ENCODE measurements at places on chromosomes 1 and 21.

- no peak for DNase-seq
These were observed 40.3 kb upstream of the TRIM45 start for GRCh38 chr1:117161887-117162286.

GRCh38 chr1:212218911-212219310 is 66.3 kb upstream of the PPP2R5A start:
- DNase-seq, result peak; percentile 13

GRCh38 chr1:59878370-59878769 is 48.2 kb downstream of the CYP2J2 start:
- DNase-seq, result no peak

GRCh38 chr1:231416901-231417300 is 5.2 kb downstream of the EGLN1 start:
- no peak for DNase-seq

DNA sequence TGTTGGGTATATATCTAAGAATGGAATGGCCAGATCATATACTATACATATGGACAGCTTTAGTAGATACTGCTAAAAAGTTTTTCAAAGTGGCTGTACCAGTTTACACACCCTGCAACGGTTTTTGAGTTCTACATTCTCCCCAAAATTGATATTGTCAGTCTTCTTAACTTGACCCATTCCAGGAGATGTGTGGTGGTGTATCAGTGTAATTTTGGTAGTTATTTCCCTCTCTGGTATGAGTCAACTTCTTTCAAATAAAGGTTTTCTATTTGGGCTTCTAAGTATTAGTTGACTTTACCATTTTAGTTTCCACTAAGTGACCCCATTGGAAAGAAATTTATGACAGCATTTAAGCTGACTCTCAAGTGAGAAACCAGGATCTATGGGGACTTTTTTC is 29.2 kb downstream of the INKA2 start:
- DNase-seq, result no peak

DNA sequence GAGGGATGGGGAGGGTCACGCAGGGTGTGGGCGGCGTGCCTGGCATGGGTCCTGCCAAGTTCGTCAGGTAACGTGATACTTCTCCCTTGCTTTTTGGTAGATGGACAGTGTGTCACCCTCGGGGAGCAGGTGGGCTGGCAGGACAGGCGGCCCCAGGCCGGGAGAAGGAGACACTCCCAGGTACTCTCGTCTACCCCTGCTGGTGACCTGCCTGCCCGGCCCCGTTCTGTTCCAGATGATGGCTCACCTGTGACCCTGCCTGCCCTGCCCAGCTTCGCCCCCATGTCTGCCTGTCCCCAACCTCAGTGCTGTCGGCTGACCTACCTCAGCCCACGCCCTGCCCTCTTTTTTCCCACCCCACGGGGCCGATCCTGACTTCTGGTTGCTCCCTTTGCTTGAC is 144.7 kb downstream of the PCBP3 start:
- no peak for DNase-seq

GRCh38 chr1:145983960-145984830 is 12.2 kb downstream of the TXNIP start:
- no peak for DNase-seq

DNA sequence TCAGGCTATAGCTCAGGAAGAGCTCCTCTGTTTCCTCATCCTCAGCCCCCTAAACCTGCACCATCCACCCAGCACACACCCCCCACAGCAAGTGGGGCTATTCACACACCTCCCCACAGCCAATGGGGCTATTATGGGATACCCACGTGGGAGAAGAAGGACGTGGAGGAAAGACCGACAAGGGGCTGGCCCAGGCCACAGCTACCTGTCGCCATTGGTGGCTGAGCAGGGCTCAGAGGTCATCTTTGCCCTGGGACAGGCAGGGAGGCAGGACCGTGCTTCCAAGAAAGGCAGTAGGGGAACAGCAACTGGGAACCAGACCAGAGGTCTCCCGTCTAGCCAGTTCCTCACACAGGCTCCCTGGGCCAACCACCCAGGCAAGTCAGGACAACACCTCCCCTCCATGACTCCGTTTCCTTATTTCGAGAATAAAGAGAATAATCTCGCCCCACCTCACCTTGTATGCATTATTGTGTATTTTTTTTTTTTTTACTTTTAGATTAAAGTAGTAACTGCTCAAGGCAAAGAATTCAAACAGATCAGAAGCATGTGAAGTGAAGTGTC is 92.3 kb upstream of the TARDBP start:
- no peak for DNase-seq

DNA sequence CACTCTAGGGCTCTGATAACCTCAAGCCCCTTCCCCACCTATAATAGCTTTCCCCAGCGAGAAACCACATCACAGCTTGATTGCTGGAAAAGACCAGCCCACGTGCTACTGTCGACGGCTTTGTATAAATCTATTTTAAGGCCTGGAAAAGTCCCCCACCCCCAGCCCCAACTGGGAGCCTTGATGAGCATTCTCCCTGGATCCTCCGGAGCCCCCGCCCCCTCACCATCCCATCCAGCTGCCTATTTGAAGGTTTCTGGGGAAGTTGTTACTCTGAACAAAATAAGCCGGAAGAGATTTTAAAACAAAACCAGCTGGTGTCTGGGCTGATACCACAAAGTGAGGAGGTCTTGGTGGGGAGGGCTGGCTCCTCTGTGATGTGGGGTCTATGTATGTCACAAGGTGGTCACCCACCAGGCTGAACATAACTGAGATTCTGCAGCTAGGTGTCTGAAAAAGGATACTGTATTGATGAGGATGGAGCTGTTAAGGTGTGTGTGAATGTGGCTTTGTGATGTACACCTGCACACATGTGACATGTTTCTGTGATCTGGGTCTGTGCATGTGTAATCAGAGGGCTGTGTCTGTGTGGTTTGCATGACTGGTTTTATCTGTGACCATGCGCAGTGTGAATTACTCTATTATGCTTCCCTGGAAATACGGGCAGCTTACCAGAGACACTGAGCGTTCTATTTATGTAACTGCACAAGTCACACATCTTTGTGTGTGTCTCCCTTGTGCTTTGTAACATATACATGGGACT is 25.0 kb downstream of the RIMS3 start:
- no peak for DNase-seq

- DNase-seq, result no peak
These were observed 182.7 kb upstream of the PTBP2 start for GRCh38 chr1:96538883-96539282.

GRCh38 chr1:203153989-203154821 is 21.4 kb downstream of the MYBPH start:
- DNase-seq, result no peak

DNA sequence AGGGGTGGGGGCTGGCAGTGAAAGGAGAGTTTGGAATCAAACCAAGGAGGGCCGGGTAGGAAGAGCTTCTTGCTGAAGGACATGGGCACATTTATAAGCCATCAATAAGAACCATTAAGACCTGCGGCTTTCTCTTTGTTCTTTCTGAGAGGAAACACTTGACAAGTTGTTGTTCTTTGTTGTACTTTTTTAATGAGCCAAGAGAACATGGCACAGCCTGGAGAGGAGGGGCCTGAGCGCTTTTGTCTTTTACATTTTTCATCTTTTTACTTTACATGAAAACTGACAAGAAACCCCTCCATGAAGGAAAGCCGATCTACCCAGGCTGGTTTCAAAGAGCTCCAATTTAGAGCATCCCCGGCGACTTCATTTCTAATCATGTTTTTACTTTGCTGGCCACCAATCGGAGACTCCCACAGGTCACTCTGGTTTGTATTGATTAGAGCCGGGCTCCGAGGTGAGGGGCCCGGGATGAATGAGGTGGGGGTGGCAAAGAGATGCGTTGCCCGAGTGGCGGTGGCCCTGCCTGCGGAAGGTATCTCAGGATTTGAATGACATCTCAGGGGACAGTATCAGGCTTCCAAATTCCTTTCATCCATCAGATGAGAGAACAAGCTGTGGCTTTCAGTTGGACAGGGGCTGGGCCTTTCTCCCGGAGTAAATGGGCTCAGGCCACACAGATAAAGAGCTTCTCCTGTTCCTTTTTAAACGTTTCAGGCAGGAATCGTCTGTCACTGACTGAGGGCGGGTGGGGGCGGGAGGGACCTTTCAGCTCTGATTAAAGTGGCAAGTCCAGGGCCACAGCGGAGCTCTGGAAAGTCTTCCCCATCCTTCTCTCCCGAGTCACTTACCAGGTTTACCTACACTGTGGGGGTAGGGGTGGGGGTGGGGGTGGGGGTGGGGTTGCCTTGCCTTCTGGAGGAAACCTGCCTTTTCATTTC is 138.8 kb upstream of the ARHGEF16 start:
- DNase-seq, result no peak

GRCh38 chr1:198259333-198260074 is 102.7 kb downstream of the NEK7 start:
- DNase-seq, result no peak

GRCh38 chr21:32143241-32143939 is 135.5 kb downstream of the MIS18A start:
- DNase-seq, result no peak

GRCh38 chr1:13956393-13956792 is 256.4 kb downstream of the PRDM2 start:
- DNase-seq, result no peak

- no peak for DNase-seq
These were observed 167.6 kb downstream of the RHOU start for GRCh38 chr1:228902781-228903433.

DNA sequence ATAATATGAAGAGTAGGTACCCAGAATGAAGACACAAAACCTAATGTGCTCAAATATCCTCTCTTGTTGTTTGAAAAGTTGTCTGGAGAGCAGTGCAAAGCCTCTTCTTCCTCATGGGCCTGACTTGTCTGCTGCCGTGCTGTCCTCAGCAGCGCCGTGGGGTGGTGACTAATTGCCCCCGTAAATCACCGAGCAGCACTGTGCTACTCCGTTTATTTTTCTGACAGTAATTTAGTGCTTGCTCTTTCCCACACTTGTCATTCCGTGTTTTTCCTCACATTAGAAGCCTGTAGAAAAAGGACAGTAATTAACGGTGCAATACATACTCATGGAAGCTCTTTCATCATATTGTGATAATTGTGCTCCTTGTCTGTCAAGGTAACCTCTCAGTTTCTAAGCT is 114.8 kb upstream of the BARHL2 start:
- no peak for DNase-seq

DNA sequence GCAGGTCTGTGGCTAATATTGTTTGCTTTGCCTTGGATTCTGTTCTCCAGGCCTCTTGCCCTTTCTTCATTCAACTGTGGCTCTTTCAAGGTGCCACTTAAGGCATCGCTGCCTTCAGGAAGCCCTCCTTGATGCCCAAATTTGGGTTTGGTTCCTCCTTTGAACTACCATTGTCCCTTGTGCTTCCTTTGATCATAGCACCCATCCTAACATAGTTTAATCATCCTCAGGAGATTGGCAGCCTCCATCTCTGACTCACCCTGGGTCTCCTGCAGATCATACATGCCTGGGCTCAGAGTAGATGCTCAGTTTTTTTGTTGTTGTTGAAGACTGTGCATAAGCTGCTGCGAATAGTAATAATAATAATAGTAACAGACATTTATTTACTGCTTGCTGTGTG is 54.4 kb upstream of the ACOT11 start:
- DNase-seq, result no peak

DNA sequence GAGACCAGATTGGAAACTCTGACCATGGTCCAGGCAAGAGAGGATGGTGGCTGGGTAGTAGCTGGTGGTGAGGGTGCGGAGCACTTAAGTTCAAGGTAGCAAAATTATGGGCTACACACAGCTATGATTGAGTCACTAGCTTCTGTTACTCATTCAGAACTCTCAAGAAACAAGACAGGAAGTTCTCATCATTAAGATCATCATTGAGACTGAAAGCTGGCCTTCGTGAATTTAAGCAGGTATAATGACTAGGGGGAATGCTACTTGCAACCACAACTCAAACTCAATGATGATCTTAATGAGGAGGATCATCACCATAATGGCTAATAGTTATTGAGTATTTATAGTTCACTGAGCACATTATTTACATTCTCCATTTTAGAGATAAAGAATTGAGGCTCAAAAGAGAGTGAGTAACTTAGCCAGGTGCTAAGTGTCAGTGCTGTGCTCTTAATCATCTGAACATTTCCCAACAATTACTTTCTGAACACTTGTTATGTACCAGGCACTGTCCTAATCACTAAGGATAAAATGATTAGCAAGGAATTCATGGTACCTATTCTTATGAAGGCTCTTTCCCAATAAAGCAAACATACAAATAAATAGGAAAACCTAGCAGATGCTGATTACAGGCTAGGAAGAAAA is 286.3 kb upstream of the C1orf105 start:
- no peak for DNase-seq

DNA sequence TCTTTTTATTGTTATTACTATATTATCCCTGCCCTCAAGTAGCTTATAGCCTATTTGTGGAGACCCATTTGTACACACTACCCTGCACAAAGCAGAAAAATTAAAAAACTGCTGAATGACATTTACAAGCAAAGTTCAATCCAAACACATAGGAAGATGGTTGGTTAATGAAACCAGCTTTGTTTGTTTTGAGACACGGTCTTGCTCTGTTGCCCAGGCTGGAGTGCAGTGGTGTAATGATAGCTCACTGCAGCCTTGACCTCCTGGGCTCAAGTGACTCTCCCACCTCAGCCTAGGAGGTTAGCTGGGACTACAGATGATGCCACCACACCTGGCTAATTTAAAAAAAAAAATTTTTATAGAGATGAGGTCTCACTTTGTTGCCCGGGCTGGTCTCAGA is 31.6 kb downstream of the TGFB2 start:
- DNase-seq, result no peak

DNA sequence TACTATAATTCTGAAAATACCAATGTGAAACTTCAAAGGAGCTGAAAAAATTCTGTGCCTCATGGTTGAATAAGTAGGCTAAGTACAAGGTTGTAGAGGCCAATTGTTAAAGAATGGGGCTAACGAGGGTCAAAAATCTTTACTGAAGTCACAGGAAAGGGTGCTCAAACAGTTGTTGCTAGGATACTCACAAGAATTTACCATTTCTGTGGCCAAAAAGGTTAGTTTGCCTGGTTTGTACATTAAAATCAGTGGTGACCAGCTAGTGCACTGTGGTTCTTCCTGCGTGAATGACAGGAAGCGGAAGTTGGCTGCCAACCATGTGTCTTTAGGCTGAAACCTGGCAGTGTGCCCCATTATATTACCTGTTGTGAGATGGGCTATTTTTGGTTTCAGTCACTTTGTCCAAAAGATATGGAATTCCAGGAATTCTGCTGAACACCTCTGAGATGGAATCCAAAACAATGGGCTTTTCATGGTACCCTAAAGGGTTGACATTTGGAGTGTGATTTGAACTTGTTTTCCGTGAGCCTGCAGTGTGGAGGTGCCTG is 13.5 kb downstream of the MAP3K21 start:
- peak; percentile 63 for DNase-seq

DNA sequence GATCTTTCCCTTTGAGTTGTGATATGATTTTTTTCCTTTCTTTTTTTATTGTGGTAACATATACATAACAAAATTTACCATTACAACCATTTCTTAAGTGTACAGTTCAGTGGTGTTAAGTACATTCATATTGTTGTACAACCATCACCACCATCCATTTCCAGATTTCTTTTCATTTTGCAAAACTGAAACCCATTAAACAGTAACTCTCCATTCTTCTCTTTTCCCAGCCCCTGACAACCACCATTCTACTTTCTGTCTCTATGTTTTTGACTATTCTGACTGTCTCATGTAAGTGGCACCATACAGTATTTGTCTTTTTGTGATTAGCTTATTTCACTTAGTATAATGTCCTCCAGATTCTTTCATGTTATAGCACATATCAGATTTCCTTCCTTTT is 30.3 kb downstream of the CEP350 start:
- DNase-seq, result no peak
